ENCODE measurements at places on chromosomes 2 and 18.

DNA sequence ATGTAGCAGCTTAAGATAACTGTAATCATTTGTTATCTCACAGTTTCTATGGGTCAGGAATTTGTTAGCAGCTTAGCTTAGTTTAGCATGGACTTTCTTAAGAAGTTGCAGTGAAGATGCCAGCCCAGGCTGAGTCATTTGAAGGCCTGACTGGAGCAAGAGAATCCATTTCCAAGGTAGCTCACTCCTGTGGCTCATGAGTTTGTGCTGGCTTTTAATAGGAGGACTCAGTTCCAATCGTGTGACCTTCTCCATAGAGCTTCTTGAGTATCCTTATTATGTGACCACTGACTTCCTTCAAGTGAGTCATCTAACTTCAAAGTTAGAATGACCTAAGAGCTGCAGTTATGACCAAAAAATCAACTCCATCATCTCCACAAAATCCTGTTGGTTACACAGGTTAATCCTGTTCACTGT, 1.4 kb downstream of the GPATCH11 start:
- peak; percentile 12 for DNase-seq

DNA sequence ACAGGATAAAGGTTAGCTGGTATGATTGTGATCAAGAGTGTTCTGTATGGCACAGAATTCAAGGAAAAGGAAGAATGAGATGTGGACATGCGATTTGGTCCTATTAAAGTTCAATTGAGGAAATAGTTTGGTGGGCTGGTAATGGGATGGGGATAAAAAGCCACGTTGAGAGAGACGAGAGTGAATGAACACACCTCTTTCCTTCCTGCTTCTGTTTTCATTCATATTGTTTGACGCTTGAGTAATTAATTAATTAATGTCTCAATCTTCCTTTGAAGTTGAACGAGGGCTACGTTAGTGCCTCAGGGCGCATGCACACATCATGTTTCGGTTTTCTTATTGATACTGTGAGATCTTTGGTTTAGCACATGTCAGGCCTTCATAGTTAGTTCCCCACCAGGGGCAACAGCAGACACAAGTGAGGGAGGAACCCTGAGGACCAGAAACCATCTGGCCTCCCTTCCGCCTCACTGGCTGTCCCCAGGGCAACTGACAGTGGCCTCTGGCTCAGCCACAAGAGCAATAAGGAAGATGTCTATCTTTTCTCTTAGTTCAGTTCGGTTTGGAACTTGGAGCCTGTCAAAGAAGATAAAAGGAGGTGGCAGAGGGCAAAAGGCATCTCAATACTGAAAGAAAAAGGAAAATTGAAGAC, 116.0 kb downstream of the LIPG start:
- DNase-seq: no peak

- no peak for DNase-seq
Measured at GRCh38 chr2:203940039-203940438, 3.5 kb downstream of the ICOS start.

GRCh38 chr2:83069724-83070123, 1389.4 kb downstream of the SUCLG1 start:
- peak; percentile 33 for DNase-seq

DNA sequence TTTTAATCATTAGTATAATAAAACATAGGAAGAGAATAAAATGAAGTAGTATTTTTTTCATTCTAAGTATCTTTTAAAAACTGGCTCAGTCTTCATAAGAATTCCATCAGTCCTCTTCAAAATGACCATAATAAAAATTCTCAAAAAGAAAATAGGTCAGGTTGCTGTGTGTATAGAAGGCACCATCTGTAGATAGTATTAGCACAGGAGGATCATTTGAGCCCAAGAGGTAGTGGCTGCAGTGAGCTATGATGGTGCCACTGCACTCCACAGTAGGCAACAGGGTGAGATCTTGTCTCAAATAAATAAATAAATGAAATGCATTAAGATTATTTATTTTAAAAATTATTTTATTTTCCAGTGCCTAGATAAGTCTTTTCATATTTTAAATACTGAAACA, 475.8 kb downstream of the ZNF804A start:
- no peak for DNase-seq

DNA sequence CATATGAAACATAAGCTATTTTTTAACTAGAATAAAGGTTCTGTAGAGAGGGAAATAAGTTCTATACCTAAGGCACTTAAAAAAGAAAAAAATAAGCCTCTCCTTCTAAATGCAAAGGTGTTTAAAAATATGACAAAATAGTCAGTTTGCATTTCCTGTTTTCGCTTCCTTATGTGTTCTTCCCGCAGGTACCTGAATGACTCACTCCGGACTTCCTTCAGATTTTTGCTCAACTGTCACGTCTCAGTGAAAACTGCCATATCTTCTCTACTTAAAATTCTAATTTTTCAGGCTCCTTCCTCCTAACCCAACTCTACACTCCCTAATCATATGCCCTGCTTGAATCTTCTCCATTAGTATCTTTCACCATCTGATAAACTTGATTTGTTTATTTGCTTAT, 1333.1 kb downstream of the LRP1B start:
- DNase-seq: no peak
